ENCODE measurements at places on chromosomes 1 and 21. TPM values are rescaled to one million over a fixed set of nuclear protein-coding genes. Genes with fewer than 3 reads are reported as not detected.
A peak's percentile ranks its signal among the peaks of the same experiment; 100 is the strongest.

DNA sequence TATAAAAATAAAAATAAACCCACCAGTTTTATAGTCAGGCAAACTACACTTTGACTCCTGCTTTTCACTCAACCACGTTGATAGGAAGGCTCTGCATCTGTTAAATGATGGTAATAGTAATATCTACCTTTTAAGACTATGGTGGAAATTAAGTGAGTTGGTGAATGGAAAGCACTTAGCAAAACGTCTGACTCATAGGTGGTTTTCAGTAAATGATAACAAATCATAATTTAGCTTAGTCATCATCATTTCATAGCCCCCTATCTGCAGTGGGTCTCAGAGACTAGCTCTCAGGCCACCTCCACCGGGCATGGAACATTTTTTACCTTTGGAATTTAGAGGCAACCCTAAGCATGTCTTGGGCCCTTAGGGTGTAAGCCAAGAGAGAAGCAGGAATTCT lies 160.0 kb downstream of the PDE4B start:
- no peak overlapping the region for H3K27ac ChIP-seq
- DNase-seq, result peak; percentile 37
- H3K4me3 ChIP-seq, result no peak overlapping the region
- H3K27me3 ChIP-seq, result no peaks in the 10 kb centered on the region
- no peaks in the 10 kb centered on the region for H3K36me3 ChIP-seq

Gene TTC34
- total RNA-seq, result under 0.01 TPM

DNA sequence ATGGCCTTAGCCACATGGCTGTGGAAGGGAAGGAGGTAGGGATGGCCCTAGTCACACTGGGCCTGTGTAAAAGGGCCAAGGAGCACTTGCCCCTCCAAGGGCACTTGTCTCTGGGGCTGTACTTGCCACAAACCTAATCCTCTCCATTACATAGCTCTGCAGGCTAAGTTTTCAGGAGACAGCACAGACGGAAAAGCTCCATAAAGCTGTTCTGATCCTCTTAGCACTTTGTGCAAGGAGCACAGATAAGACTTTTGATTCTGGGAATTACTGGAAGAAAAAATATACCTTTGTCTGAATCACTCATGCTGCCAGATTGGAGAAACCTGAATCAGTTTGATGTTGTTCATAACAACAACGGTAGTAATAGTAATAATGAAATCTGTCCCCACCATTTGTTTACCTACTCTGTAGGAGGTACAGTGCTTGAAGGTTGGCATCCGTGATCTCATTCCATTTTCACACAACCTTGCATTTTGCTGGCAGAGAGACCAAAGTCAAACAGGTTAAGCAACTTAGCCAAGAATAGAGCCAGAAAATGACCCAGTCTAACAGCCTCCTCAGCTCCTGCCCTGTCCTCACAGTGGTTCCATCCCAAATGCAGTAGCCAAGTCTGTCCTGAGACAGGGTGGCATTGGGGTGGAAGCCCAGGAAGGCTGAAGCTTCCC lies 207.1 kb downstream of the ROR1 start:
- H3K4me1 ChIP-seq, result no peaks in the 10 kb centered on the region
- no peaks in the 10 kb centered on the region for H3K27me3 ChIP-seq
- H3K36me3 ChIP-seq, result no peaks in the 10 kb centered on the region
- no peak for DNase-seq
- no peak overlapping the region for H3K27ac ChIP-seq

GRCh38 chr1:213983493-213984386 lies 4.0 kb upstream of the PROX1 start:
- H3K27me3 ChIP-seq, result peaks cover 49% of the 10 kb centered on the region
- no peak overlapping the region for H3K27ac ChIP-seq
- H3K36me3 ChIP-seq, result no peaks in the 10 kb centered on the region
- H3K4me3 ChIP-seq, result no peak overlapping the region
- no peaks in the 10 kb centered on the region for H3K4me1 ChIP-seq

Gene CFHR5
- total RNA-seq, result not detected

Gene CYYR1
- 0.17 TPM for total RNA-seq

Gene AMY1C
- total RNA-seq, result not detected

DNA sequence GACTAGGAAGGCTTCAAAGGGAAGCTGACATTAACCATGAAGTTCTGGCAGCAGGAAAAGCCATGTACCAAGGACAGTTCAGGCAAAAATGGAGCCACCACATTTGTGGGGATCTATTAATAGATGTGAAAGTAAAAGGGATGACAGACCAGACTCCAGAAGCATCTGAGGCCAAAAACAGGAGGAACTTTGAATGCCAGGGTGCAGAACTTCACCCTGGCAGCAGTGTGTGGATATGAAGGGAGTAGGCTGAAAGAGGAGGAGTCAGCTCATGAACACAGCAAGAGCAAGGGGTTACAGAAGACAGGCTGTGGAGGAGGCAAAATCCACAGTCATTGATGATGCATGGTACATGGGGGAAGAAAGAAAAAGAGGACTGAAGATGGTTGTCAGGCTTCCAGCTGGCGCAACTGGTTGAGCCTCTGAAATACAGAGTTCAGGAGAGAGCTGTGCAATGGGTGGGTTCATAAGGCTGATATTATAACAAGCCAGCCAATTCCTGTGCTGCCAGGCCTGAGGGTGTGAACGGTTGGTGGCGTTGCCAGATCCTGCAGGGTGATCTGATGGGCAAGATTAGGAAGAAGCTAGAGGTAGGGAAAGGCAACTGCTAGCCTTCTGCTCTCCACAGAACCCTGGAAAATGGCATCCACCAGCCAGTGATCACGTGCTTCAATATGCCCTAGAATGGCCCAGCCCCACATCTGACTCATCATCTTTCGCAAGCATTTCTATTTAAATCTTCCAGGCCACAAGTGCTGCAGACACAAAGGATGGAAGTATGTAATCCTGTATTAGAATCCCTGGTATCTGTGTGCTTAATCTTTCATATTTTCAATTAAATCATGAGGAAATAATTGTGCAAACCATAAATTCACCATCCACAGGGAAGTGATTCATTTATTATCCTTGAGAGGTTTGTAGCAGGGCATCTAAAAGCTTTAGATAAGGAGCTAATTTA lies 81.9 kb downstream of the SLC25A24 start:
- H3K4me3 ChIP-seq, result no peak overlapping the region
- H3K36me3 ChIP-seq, result no peaks in the 10 kb centered on the region
- H3K4me1 ChIP-seq, result no peaks in the 10 kb centered on the region
- peak; percentile 81 for DNase-seq
- no peak overlapping the region for H3K27ac ChIP-seq
- no peaks in the 10 kb centered on the region for H3K27me3 ChIP-seq

DNA sequence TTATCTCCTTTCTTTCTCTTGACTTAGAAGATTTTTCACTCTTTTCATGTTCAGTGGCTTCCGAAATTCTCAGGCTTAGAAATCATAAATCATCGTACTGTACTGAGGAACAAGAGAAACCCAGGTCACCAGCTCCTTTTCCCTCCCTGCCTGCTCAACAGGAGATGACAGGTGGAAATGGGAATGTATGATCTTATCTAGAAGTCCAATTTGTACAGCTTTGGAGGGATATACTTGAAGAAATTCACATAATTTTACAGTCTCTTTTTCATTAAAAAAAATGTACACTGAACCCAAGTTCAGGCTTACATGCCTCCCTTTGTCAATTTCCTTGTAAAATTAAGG lies 11.7 kb downstream of the EVA1C start:
- H3K27me3 ChIP-seq, result no peaks in the 10 kb centered on the region
- no peaks in the 10 kb centered on the region for H3K36me3 ChIP-seq
- H3K4me3 ChIP-seq, result no peak overlapping the region
- H3K4me1 ChIP-seq, result peaks cover 4% of the 10 kb centered on the region
- DNase-seq, result no peak

GRCh38 chr1:207336559-207337467 lies 15.3 kb downstream of the CD55 start:
- no peak overlapping the region for H3K27ac ChIP-seq
- DNase-seq, result peak; percentile 38
- H3K4me1 ChIP-seq, result no peaks in the 10 kb centered on the region
- no peaks in the 10 kb centered on the region for H3K27me3 ChIP-seq
- peaks cover 2% of the 10 kb centered on the region for H3K36me3 ChIP-seq

GRCh38 chr1:8539683-8540082 lies 221.8 kb downstream of the SLC45A1 start:
- no peaks in the 10 kb centered on the region for H3K36me3 ChIP-seq
- H3K27ac ChIP-seq, result no peak overlapping the region
- no peak for DNase-seq

- H3K4me3 ChIP-seq, result no peak overlapping the region
- H3K27me3 ChIP-seq, result no peaks in the 10 kb centered on the region
- H3K4me1 ChIP-seq, result no peaks in the 10 kb centered on the region
- no peak overlapping the region for H3K27ac ChIP-seq
- peaks cover 29% of the 10 kb centered on the region for H3K36me3 ChIP-seq
- peak; percentile 67 for DNase-seq
These were observed 24.6 kb downstream of the LRRC41 start for GRCh38 chr1:46278807-46279206.

DNA sequence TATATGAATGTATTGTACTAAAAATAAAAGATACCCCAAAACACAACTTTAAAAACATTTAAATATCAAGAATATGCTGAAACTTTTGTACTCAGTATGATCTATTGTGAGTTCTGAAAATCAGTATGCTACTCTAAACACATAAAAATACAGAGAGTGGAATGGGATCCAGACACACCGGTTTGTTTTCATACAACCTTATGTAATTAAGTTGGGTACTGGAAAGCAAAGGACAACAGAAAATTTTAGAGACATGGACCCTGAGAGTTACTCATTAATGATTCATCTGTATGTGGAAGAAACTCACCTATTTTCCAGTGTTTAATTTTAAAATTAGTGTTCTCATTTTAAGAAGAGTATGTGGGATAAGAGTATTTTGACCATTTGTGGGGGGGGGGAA lies 927 bp upstream of the CFHR3 start:
- H3K27me3 ChIP-seq, result no peaks in the 10 kb centered on the region
- H3K4me3 ChIP-seq, result no peak overlapping the region
- H3K36me3 ChIP-seq, result no peaks in the 10 kb centered on the region
- DNase-seq, result no peak
- no peaks in the 10 kb centered on the region for H3K4me1 ChIP-seq

Gene RAB25
- total RNA-seq, result not detected

GRCh38 chr1:57976216-57976615 lies 552.4 kb upstream of the DAB1 start:
- no peaks in the 10 kb centered on the region for H3K36me3 ChIP-seq
- no peak overlapping the region for H3K27ac ChIP-seq
- H3K4me3 ChIP-seq, result no peak overlapping the region
- H3K27me3 ChIP-seq, result no peaks in the 10 kb centered on the region
- DNase-seq, result peak; percentile 2
- no peaks in the 10 kb centered on the region for H3K4me1 ChIP-seq

Gene UHMK1
- total RNA-seq, result 79.1 TPM

DNA sequence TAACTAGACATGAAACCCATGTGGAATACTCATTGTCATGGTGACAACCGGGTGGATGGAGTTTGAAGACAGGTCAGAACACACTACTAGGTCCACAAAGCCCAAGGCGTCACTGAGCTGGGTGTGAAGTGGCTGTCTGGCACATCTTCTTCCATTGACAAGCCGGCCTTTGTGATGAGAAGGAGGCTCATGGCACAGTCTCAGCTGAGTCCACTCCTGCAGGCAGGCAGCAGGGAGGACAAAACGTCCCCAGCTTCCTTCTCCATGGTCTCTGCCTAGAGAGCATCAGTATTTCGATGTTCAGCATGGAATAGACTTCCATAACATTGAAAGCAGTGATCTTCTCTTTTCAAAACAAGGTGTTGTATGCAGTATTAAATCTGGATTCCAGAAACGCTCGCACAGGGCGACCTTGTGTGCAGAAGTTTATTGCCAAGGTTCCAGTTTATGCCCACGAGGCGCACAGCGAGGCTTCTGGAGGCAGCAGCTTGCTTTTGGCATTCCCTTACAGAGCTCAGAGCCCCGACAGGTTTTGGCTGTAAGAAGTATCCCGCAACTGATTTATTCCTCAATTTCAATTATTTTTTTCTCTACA lies 104.2 kb downstream of the SIM2 start:
- no peak overlapping the region for H3K4me3 ChIP-seq
- H3K36me3 ChIP-seq, result no peaks in the 10 kb centered on the region
- no peaks in the 10 kb centered on the region for H3K27me3 ChIP-seq
- no peak overlapping the region for H3K27ac ChIP-seq
- peaks cover 4% of the 10 kb centered on the region for H3K4me1 ChIP-seq

- no peak overlapping the region for H3K4me3 ChIP-seq
- DNase-seq, result no peak
- no peaks in the 10 kb centered on the region for H3K4me1 ChIP-seq
- H3K27ac ChIP-seq, result no peak overlapping the region
- H3K36me3 ChIP-seq, result no peaks in the 10 kb centered on the region
These were observed 186.4 kb upstream of the FAM78B start for GRCh38 chr1:166353213-166353612.

- no peaks in the 10 kb centered on the region for H3K27me3 ChIP-seq
- no peaks in the 10 kb centered on the region for H3K36me3 ChIP-seq
- DNase-seq, result no peak
- H3K4me3 ChIP-seq, result no peak overlapping the region
These were observed 29.0 kb downstream of the TRIM62 start for GRCh38 chr1:33152685-33153432.

DNA sequence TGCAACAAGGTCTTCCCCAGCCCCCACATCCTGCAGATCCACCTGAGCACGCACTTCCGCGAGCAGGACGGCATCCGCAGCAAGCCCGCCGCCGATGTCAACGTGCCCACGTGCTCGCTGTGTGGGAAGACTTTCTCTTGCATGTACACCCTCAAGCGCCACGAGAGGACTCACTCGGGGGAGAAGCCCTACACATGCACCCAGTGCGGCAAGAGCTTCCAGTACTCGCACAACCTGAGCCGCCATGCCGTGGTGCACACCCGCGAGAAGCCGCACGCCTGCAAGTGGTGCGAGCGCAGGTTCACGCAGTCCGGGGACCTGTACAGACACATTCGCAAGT lies 3.8 kb downstream of the ZBTB18 start:
- no peaks in the 10 kb centered on the region for H3K27me3 ChIP-seq
- no peak overlapping the region for H3K27ac ChIP-seq
- H3K36me3 ChIP-seq, result peaks cover 4% of the 10 kb centered on the region
- DNase-seq, result no peak
- no peak overlapping the region for H3K4me3 ChIP-seq

DNA sequence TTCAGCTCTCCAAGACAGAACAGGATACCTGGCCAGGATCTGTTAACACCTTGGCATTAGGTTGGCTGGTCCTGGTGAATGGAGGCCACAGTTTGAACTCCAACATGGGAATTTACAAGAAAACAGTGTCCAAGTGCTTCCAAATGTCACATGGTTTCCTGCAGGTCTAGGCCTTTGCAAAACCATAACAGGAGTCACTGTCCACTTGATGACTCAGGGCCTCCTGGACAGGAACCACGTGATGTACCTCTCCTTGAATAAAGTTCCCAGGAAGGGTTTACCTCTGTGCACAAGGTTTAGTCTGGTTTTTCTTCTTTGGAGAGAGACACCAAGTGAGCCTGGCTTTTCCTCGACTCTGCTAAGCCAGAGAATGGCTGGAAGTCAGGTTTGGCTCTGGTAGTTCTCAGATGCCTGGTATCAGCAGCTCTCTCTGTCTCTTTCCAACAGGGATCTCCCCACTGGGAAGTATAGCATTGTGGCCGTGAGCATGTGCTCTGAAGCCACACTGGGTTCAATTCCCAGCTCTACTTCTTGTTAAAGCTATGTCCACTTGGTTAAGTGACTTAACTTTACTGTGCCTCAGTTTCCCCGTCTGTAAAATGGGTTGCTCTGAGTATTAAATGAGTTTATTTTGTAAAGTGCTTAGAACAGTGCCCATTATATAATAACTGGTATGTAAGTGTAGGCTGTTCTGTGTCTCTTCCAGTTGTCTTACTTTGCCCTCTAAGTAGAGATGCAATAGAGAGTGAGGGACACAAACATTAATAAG lies 27.3 kb upstream of the TMEM61 start:
- H3K27me3 ChIP-seq, result no peaks in the 10 kb centered on the region
- H3K4me1 ChIP-seq, result peaks cover 6% of the 10 kb centered on the region
- no peak for DNase-seq
- H3K36me3 ChIP-seq, result no peaks in the 10 kb centered on the region
